Stimulated activated CD4-positive, alpha-beta T cell treated with anti-CD3 and anti-CD28 coated beads, Interleukin-1b, Interleukin-23, amount 100 ng/mL, for 4 hours (primary cell): ENCODE measurements at places on chromosomes 7 and 10.

DNA sequence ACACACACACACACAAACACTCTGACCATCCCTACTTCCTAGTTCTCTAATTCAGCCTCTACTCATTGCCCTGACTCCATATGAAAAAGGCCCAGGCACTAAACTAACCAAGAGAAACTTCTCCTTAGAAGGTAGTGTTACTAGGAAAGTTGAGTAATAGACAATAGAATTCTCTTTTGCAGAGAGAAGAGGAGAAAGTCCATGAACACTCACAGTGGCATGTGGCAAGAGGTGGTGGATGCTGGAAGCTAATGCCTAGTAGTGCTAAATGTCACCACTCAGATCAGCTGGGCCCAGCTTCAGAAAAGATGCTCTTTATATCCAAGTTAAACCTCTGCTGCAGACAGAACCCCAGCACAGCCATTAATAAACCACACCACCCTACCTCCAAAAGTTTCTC lies 58.2 kb downstream of the SORBS1 start:
- no peak for DNase-seq

GRCh38 chr7:151551820-151552219 lies 32.1 kb upstream of the RHEB start:
- DNase-seq, result no peak

DNA sequence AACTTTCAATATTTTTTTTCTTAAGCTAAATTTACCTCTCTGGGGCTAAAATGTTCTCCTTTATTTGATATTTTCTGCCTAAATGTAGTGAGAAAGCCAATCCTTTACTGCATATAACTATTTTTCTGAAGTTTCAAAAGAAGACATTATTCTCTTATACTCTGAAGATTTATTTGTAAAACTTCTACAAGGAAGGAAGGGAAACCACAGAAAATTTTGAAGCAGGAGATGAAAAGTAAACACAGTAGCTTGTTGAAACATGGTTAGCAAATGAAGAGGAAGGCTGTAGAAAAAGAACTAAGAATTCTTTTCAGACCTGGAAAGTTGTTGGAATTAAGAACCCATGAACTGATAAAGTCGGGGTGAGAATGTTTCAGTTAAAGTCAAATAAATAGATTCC lies 330.3 kb downstream of the HGF start:
- DNase-seq, result no peak

GRCh38 chr7:43697690-43698089 lies 31.6 kb downstream of the COA1 start:
- DNase-seq, result no peak

DNA sequence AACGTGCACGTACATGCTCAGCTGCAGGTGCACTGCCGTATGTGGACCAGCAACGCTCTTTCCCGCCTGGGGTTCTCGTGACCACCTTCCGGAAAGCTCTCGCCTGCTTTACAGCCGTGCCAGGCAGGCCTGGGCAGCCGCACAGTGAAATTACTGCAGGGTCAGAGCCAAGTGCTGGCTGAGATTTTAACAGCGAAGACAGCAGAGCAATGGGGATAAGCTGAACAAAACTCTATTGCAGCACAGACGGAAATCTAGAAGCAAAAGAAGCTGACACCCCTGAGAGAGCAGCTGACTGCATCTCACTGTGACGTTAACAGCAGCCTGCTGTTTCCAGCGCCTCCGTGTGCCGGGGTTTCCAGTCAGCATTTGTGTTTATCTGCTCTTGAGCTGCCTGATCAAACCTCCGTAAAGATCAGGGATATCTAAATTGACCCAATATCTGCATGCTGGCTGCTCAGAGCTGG lies 179.0 kb downstream of the DIP2C start:
- no peak for DNase-seq

- DNase-seq, result no peak
Observed at GRCh38 chr10:31000071-31000782, 31.4 kb downstream of the ZNF438 start.

DNA sequence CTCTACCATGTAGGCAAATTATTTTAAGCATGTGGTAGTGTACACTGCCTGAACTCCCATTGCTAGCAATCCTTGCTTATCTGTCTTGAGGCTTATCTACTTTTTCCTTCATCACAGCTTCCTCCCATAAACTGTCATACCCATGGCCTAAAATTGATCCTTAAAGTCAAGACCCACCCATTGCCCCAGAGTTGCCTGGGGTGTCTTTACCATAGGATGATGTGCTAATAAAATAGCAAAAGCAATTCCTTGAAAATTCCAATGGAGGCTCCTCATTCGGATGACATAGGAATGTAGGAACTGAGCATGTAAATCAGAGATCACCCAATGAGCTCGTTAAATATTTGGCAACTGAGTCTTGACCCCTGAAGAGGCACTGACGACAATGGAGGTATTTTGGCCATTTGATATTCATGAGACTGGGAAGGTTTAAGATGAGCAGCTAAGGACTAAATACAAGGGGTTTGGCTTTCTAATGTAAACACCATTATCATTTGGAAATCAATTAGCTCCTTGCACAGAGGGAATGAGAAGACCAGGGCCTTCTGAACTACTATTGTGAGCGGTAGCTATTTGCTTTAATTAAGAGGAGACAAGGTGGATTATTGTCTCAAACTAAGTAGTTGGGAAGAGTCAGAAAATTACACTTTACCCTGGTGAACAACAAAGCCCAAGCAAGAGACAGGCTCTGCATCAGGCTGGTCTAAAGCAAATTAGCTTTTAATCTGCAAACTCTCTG lies 234.9 kb downstream of the GATA3 start:
- no peak for DNase-seq

DNA sequence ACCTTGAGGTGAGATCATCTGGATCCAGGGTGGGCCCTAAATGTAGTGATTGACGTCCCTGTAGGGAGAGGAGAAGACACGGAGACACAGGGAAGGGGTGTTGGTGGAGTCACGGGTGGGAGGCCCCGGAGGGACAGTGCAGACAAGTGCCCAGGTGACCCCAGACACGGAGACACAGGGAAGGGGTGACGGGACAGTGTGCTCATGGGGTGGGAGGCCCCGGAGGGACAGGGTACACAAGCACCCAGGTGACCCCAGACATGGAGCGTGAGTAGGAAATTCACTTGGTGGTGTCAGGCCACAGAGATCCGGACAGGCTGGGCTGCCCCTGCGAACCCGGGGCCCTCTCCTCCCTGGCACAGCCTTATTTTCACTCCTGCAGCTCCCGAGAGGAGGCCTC lies 176.9 kb downstream of the PTPRN2 start:
- no peak for DNase-seq

- DNase-seq, result no peak
Observed at GRCh38 chr10:113320211-113320610, 232.6 kb upstream of the HABP2 start.

DNA sequence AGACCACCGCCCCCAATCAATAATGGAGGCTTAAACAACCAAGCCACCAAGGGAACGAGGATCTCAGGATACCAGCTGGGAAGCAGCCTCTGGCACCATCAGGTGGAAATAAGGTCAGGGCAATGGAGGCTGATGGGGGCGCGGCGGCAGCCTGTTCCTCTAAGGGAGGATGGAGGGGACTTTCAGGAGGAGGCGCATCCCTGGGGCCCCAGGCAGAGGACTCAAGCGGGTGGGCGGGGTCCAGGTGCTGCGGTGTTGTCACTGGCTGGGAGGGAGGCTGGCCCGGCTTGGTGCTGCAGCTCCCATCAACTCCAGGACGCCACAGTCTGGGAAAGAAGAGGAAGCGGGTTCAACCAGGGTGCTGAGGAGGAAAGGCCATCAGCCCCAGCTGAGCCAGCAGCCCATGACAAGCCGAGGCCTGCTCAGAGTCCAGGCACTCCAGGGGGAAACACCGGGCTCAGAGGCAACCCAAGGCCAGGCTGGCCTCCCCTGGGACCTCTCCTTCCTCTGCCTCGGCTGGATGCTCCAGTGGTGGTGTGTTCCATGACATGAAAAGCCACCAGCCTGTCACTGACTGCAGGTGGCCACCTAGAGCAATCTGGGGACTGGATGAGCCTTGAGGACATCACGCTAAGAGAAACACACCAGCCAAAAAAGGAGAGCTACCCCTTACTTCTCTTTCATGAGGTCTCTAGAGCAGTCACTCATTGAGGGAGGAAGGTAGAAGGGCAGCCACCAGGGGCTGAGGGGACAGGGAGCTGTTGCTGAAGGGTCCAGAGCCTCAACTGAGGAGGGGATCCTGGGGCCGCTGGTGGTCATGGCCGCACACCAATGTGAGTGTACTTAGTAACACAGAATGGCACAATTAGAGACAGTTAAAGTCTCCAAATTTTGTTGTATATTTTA lies 4.6 kb downstream of the GIGYF1 start:
- no peak for DNase-seq

- no peak for DNase-seq
Observed at GRCh38 chr7:93923296-93923695, 1.8 kb downstream of the GNG11 start.

- DNase-seq, result no peak
Observed at GRCh38 chr7:157490465-157490912, 153.7 kb downstream of the DNAJB6 start.

DNA sequence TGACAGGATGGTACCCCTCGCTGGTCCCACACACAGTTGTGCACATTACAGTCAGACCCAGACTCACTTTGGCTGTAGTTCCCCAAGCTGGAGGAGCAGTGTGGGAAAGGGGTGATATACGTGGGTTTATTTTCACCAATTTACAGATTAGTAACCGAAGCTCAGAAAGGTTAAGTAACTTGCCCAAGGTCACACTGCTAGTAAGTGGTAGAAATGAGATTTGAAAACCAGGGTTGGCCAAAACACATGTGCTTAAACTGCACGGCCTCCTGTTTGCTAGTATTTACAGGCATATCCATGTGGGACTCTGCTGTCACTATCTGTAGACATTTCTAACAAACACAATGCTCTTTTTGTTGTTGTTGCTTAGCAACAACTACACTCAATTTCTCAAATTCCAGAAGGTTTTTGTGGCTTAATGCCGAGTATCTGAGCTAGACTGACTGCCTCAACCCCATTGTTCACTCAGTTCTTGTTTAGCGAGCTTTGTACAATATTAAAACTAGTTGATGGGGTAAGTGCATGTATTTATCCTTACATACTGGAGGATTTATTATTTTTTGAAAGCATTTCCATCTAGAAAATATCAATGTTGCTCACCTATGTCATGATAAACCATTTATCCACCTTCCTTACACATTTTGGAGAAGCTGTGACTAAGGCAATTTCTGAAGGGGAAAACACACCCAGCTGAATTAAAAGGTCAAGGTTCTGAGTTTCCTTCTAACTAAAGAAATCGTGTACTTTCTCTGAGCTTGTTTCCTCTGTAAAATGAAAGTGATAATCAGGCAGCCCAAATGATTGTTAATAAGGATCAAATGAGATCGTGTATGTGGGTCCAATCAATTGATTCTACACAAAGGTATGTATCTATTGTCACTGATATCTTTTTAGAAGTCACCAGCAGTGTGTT lies 5.3 kb upstream of the TMEM139 start:
- DNase-seq, result no peak

DNA sequence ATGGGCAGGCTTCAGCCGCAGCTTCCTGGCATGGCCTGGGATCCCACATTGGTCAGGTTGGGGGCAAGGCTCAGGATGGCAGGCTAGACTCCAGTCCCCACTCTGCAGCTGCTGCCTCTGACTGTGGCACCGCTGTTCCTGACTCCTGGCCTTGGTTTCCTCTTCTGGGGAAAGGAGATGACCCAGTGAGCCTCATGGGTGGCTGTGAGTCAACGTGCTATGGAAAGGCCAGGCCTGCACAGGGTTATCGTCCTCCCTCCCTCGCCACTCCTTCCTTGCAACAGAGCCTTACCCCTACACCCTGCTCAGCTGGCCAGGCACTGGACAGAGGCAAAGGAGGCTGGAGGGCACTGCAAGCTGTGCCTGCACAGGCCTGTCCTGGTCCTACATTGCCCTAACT lies 36.1 kb upstream of the CHST15 start:
- no peak for DNase-seq

DNA sequence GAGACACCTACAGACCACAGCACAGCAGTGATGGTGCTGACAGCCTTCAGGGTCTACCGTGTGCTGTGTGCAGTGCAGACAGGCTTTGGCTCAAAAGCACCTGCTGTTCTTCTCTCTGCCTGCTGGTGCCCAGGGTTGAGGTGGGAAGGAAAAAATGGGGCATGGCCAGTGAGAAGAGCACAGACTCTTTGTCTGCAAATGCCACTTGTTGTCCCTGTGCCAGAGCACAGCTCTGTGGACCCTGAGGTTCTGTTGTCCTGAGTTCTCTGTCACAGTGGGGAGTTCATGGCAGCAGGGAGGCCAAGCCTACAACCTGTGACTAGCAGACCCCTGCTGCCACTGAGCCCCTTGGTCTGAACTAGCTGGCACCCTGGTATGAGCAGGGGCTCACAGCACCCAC lies 376.7 kb downstream of the GLRX3 start:
- DNase-seq, result no peak

GRCh38 chr10:5464546-5464945 lies 34.8 kb downstream of the CALML5 start:
- DNase-seq, result no peak

DNA sequence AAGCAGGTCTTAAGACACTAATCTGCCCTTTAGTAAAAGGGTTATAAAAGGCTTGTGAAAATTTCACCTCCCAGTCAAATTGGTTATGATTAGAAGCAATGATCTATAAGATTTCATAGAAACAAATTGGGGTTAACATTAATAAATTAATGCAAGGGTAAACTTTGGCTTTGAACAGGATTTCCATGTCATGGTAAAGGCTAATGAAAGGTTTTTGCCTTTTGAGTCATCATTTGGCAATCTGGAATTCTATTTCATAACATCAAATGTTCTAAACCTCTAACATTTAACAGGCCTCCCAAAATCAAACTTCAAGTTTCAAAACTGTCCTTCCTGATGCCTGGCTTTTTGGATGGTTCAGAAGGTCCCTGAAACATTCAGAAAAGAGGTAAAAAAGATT lies 62.4 kb downstream of the COA1 start:
- no peak for DNase-seq

DNA sequence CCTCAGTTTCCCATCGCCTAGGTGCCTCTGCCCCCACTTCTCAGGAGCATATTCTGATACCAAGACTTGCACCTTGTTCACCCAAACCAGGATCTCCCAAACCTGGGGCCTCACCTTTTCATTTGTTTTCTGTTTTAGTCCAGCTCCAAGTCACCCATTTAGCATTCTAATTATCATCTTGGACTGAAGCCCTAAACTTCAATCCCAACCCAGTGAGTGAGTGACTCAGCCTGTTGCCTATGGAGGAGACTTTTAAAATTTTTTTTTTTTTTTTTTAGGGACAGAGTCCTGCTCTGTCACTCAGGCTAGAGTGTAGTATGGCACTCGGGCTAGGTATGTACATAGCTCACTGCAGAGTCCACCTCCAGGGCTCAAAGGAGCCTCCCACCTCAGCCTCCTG lies 378.9 kb upstream of the AUTS2 start:
- no peak for DNase-seq
